Stimulated activated CD8-positive, alpha-beta memory T cell treated with anti-CD3 and anti-CD28 coated beads, Interleukin-2, amount 100 ng/mL, for 1 hour (primary cell): ENCODE measurements at places on chromosomes 1 and 21.

DNA sequence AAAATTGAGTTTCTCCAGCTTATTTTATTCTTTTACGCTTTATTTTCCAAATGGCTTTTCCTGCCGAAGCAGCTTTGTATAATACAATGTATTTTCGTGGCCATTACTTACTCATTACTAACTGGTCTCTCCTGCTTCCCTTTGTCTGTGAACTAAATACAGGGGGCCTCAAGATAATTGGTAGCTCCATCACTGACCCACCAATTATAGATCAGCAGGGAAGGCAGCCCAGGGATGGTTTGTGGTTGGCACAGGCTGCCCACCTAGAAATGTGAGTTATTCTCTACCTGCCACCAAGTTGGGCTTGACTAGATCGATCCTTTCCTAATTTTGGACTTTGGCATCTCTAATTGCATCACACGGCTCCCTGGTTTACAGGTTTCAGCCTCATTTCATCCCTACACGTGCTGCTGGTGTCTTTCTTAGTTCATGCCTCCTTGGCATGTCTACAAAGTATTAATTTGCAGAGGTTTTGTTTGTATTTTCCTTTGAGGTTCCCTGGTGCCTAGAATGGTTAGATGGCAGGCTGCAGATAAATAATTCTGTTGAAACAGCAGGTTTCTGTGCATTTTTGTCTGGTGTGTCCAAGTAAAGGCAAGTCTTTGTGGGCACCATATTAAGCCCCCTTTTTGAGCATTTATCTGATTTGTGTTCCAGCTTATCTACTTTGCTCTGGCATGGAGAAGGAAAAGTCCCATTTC is 35.2 kb downstream of the PEX14 start:
- DNase-seq: no peak

GRCh38 chr1:247387096-247387495 is 28.9 kb upstream of the NLRP3 start:
- DNase-seq: no peak

GRCh38 chr1:165793951-165794350 is 25.3 kb upstream of the TMCO1 start:
- no peak for DNase-seq

DNA sequence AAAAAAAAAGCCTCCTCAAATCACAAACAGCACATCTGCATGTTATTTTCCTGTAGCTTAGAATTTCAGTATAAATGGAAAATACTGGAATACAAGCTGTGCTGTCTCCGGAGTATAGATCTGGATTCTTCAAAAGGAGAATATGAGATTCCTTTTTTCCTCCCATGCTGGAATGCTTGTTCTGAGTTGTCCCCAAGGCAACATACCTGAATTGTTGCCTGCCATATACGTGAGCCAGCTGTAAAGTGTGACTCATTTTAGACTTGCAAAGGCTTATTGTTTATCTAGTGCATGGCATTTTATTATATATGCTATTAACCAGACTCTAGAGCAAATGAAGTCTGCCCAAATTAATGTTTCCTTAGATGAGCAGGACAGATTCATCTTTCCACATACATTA is 95.0 kb upstream of the C1orf105 start:
- no peak for DNase-seq

- no peak for DNase-seq
Observed at GRCh38 chr1:24688621-24689195, 45.6 kb downstream of the SRRM1 start.
